ENCODE measurements at places on chromosomes 4 and X.

DNA sequence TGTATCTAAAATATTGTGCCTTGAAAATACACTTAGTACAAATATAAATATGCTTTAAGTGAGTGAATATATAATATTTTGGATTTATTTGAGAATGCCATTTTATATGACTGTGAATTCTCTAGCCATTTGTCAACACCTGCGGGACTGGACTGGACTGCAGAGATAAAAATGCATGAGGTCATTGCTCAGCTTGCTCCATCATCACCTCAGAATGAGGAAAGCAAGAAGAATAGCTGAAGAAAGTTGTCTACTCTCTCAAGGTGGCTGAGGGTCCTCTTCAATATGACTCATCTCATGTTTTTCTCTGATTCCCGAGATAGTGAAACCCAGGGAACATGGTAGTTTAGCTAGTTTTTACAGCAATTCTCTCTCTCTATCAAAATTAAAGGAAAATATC lies 732.5 kb upstream of the AGA start:
- no peak for DNase-seq

- peak; percentile 21 for DNase-seq
These were observed 26.3 kb upstream of the KDM5C start for GRCh38 chrX:53251307-53251706.

DNA sequence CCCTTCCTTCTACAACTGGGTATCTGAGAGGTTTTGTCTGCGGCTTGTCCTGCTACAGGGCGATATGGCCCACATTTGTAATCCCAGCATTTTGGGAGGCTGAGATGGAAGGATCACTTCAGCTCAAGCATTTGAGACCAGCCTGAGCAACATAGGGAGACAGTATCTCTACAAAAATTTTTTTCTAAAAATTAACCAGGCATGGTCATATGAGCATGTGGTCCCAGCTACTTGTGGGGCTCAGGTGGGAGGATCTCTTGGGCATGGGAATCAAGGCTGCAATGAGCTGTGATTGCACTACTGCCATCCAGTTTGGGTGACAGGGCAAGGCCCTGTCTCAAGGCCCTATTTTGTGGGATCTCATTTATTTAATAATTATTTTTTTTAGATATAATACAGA lies 420.6 kb upstream of the PABPC4L start:
- DNase-seq, result no peak

- no peak for DNase-seq
These were observed 44.8 kb downstream of the UGT2A3 start for GRCh38 chr4:68906780-68907137.

DNA sequence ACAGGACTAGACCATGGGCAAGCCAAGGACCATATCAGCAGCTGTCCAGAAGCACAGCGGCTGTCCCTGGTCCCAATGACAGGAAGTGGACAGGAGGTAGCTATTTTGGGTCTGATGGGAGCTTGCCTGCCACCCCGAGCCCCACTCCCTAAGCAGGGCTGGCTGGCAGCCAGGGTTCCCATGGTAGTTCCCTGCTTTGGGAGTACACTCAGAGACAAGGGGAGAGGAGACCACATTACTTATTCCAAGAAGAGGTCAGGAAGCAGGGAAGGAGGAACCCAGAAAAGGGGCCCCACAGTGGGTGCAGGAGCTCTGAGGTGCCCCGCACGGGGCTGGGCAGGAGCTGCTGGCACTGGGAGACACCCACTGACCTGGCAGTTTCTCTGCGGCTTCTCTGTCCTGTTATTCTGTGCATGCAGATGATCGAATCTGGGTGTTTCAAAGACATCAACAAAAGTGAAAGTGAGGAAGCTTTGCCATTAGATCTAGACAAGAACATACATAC lies 36.3 kb downstream of the HTT-AS start:
- DNase-seq, result no peak

- no peak for DNase-seq
These were observed 222.1 kb downstream of the LDB2 start for GRCh38 chr4:16676230-16676770.

GRCh38 chrX:122878269-122878668 lies 305.8 kb upstream of the GRIA3 start:
- DNase-seq, result no peak

GRCh38 chrX:17442898-17443297 lies 67.9 kb downstream of the NHS start:
- no peak for DNase-seq
